Fibroblast of lung (primary cell): ENCODE measurements at places on chromosomes 6 and 20. TPM values are rescaled to one million over a fixed set of nuclear protein-coding genes. Genes with fewer than 3 reads are reported as not detected.
A peak's percentile ranks its signal among the peaks of the same experiment; 100 is the strongest.

DNA sequence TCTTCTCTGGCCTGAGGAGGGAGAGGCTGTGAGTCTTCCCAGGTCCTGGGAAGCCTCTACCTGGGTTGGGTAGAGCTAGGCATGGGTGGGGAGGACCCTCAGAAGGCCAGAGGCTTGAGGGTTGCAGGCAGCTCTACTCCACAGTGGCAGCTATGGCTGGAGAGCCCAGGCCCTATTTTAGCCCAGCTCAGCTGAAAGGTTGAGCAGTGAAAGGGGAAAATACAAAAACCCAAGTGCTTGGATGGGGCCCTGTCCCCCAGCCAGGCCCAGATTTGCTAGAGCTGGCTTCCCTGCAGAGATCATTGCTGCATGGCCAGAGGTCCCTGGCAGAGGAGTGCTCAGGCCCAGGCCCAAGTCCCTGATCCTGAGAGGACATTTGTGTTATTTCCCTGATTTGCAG is 45.7 kb downstream of the SUN5 start:
- no peaks in the 10 kb centered on the region for H3K4me1 ChIP-seq
- H3K27ac ChIP-seq = no peak overlapping the region
- no peak overlapping the region for H3K4me3 ChIP-seq
- no peaks in the 10 kb centered on the region for H3K36me3 ChIP-seq
- DNase-seq = no peak
- H3K27me3 ChIP-seq = no peaks in the 10 kb centered on the region

The ARMH2 gene
- total RNA-seq = not detected in 2 replicates

GRCh38 chr6:36873612-36874442 is 776 bp downstream of the PPIL1 start:
- peaks cover 3% of the 10 kb centered on the region for H3K4me1 ChIP-seq
- DNase-seq = no peak
- H3K27ac ChIP-seq = peak overlapping the region; percentile 98
- no peaks in the 10 kb centered on the region for H3K36me3 ChIP-seq

- peaks cover 6% of the 10 kb centered on the region for H3K36me3 ChIP-seq
- peak within 1 kb of the TSS; percentile 89 for H3K27ac ChIP-seq
Observed at GRCh38 chr6:35342258-35343091, at the start of gene PPARD. PPARD (plus strand) TSS chr6:35342558; CDS start chr6:35411088, 68,530 bp downstream.

DNA sequence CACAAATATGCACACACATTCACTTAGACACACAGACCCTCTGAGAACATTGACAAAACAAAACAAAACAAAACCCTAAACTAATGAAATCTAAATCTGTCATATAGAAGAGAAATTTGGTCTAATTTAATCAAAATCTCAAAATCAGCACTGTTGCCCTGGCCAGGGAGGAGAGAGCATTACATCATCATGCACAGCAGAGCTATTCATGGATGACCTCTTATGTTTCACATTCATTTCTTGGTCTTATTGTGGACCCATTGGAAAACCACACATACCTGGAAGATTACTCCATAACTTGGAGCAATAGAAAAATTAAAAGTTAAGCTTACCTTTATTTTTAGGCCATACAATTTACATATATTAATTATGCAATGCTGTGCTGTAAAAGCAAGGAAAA is 1223.6 kb upstream of the GJE1 start:
- peak overlapping the region; percentile 5 for H3K27ac ChIP-seq
- H3K4me3 ChIP-seq = no peak overlapping the region
- no peaks in the 10 kb centered on the region for H3K36me3 ChIP-seq

GRCh38 chr6:163536770-163537169 is 122.3 kb downstream of the QKI start:
- H3K4me3 ChIP-seq = no peak overlapping the region
- H3K27me3 ChIP-seq = no peaks in the 10 kb centered on the region
- peak; percentile 59 for DNase-seq
